Adrenal gland (tissue), 19 donors: ENCODE measurements at places on chromosomes 6 and 20. TPM values are rescaled to one million over a fixed set of nuclear protein-coding genes. Genes with fewer than 3 reads are reported as not detected.

ETV7 gene
- 0.28 TPM for total RNA-seq

SLC32A1 gene
- not detected for total RNA-seq

TFAP2B gene
- total RNA-seq: not detected

PGC gene
- not detected for total RNA-seq

DEK gene
- 62.6 TPM for total RNA-seq

RAMACL gene
- total RNA-seq: 3.3 TPM

- peak overlapping the region; percentile 13 for H3K4me3 ChIP-seq
- H3K27ac ChIP-seq: peak overlapping the region; percentile 31
- H3K36me3 ChIP-seq: no peaks in the 10 kb centered on the region
- DNase-seq: peak; percentile 49
- no peaks in the 10 kb centered on the region for H3K27me3 ChIP-seq
Measured at GRCh38 chr6:57221191-57221935, 744 bp downstream of the RAB23 start.

GRCh38 chr6:136069119-136069518 is 181.0 kb downstream of the MTFR2 start:
- no peak for DNase-seq
- H3K27ac ChIP-seq: no peak overlapping the region
- no peaks in the 10 kb centered on the region for H3K36me3 ChIP-seq
- no peaks in the 10 kb centered on the region for H3K27me3 ChIP-seq
- no peak overlapping the region for H3K4me3 ChIP-seq

GRCh38 chr6:33896391-33897188 is 92.8 kb upstream of the MLN start:
- no peaks in the 10 kb centered on the region for H3K4me1 ChIP-seq
- H3K27me3 ChIP-seq: peaks cover 6% of the 10 kb centered on the region
- no peaks in the 10 kb centered on the region for H3K36me3 ChIP-seq
- H3K4me3 ChIP-seq: no peak overlapping the region

DNA sequence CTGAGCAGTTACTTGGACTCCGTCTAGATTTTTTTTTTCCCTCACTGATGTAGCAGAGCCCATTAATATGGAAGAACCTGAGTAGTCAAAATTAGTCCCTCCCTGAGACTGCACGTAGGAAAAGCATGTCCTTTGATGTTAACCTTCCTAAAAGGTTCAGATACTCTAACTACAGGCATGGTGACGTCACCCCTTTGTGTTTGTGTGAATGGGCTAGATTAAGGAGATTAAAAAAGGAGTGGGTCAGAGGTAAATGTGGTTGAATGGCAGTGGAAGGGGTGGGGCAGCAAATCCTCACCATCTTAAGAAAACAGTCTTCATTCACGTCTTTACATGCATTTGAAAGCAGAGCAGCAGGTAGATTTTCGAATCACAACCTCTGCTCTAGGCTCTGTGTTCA is 521.1 kb downstream of the TFAP2B start:
- no peaks in the 10 kb centered on the region for H3K36me3 ChIP-seq
- no peak overlapping the region for H3K27ac ChIP-seq
- H3K27me3 ChIP-seq: no peaks in the 10 kb centered on the region
- no peak overlapping the region for H3K4me3 ChIP-seq
- no peaks in the 10 kb centered on the region for H3K4me1 ChIP-seq
- no peak for DNase-seq

GRCh38 chr20:54004445-54004844 is 65.9 kb downstream of the BCAS1 start:
- H3K4me3 ChIP-seq: no peak overlapping the region
- DNase-seq: no peak
- no peak overlapping the region for H3K27ac ChIP-seq
- H3K4me1 ChIP-seq: no peaks in the 10 kb centered on the region
- no peaks in the 10 kb centered on the region for H3K27me3 ChIP-seq

- DNase-seq: no peak
- H3K27me3 ChIP-seq: no peaks in the 10 kb centered on the region
- H3K27ac ChIP-seq: no peak overlapping the region
- H3K36me3 ChIP-seq: no peaks in the 10 kb centered on the region
- no peaks in the 10 kb centered on the region for H3K4me1 ChIP-seq
- no peak overlapping the region for H3K4me3 ChIP-seq
Measured at GRCh38 chr6:134701301-134701700, 248.6 kb downstream of the ALDH8A1 start.

GRCh38 chr6:10412461-10413261 is 2.2 kb downstream of the TFAP2A start:
- H3K27ac ChIP-seq: no peak overlapping the region
- H3K27me3 ChIP-seq: peaks cover 76% of the 10 kb centered on the region
- H3K4me1 ChIP-seq: peaks cover 25% of the 10 kb centered on the region
- DNase-seq: no peak

DNA sequence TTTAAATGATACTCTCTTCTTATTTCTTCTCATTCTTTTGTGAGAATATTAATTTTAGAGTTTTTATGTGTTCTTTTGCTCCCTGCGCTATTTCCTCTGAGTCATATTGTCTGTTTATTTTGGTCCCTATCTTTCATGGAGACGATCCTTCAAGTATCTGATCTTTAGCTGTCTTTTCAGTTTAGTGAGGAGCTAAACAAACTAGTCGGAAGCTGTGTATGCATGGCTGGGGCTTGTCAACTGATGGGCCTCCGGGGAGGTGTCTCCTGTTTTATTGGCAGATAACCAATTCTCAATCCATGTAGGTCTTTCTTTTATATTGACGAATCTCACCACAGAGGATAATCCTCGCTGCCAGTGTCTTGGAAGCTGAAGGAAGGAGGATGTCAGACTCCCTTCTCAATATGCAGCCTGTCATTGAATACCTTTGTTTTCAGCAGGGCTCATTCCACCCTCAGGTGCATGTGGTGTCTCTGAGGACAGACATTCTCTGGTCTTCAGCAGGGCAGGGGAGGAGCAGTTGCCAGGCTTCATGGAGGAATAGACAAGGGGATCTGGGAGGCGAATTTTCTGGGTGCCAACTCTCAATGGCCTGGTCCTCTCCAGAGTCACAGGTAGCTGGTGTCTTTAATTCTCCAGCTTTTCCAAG is 64.9 kb downstream of the RNF182 start:
- no peaks in the 10 kb centered on the region for H3K4me1 ChIP-seq
- H3K36me3 ChIP-seq: no peaks in the 10 kb centered on the region
- peaks cover 19% of the 10 kb centered on the region for H3K27me3 ChIP-seq
- H3K27ac ChIP-seq: no peak overlapping the region

DNA sequence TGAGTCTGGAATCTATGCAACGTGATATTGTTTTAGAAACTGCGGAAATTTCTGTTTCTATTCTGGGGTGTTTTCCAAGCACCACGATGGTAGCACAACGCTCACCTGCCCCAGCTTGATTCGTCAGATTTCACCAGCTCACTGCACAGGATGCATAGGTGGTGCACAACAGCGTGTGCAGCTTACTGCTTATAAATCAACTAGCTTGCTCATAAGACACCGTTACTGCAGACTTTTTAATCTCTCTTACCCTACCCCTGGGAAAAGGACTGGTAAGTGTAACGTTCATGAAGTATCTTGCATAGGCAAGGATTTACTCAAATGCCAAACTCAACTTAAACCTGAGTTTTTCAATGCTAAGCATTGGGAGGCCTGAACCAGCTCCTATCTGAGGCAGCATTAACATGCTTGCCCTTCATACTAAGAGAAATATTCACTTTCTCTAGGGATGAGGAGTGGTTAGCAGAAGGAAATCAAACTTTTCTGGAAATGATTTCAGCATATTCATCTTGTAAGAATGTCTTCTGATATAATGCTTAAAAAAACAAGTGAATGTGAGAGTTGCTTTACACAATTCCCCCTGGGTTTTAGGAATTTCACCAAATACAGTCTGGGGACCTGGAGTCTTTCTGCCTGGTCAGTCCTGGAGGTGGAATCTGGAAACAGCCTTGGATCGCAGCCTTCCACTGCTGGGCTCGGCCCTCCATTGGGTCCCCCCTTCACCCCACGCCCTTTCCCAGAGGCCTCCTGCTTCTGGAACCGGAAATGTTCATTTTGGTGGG is 100.6 kb downstream of the DACT2 start:
- no peak overlapping the region for H3K4me3 ChIP-seq
- H3K4me1 ChIP-seq: no peaks in the 10 kb centered on the region
- no peak for DNase-seq
- H3K27ac ChIP-seq: no peak overlapping the region

- no peak overlapping the region for H3K27ac ChIP-seq
- no peaks in the 10 kb centered on the region for H3K27me3 ChIP-seq
- H3K36me3 ChIP-seq: no peaks in the 10 kb centered on the region
- no peak for DNase-seq
- no peak overlapping the region for H3K4me3 ChIP-seq
- H3K4me1 ChIP-seq: no peaks in the 10 kb centered on the region
Measured at GRCh38 chr6:115602466-115602865, 458.2 kb downstream of the FRK start.

DNA sequence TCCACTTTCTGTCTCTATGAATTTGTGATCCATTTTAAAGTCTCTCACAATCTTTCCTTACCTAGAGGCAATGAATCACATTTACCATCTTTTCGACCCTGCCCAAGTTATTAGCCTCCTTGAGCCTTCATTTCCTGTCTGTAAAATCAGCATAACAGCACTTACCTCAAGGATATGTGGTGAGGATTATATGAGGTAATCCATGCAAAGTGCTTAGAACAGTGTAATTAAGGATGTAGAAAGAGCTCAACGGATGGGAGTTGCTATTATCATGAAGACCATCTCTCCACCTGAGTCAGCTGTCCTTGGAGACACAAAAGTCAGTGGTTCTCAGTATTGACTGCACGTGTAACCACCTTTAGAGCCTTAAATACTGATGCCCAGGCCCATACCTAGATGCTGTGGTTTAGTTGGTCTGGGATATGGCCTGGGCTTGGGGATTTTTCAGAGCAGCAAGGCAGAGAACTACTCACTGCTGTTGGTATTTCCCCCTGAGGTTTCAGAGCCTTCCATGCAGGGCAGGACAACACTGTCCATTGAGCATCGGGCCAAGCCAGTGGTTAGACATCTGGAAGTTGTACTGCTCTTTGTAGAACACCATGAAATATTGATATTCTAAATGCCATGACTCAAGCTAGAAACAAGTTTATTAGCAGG is 55.8 kb downstream of the LYRM2 start:
- no peak overlapping the region for H3K4me3 ChIP-seq
- no peaks in the 10 kb centered on the region for H3K4me1 ChIP-seq
- H3K27ac ChIP-seq: no peak overlapping the region
- no peaks in the 10 kb centered on the region for H3K27me3 ChIP-seq

DNA sequence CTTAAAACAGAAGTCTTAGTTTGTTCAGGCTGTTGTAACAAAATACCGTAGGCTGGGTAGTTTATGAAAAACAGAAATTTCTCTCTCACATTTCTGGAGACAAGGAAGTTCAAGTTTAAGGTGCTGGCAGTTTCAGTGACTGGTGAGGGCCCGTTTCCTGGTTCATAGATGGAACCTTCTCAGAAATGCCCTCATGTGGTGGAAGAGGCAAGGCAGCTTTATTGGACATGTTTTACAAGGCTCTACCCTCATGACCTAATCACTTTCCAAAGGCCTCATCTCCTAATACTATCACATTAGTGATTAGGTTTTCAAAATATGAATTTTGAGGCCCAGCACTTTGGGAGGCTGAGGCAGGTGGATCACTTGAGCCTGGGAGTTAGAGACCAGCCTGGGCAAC is 2.4 kb downstream of the HEBP2 start:
- no peak overlapping the region for H3K27ac ChIP-seq
- no peak overlapping the region for H3K4me3 ChIP-seq
- no peaks in the 10 kb centered on the region for H3K27me3 ChIP-seq

- H3K4me1 ChIP-seq: no peaks in the 10 kb centered on the region
- no peak for DNase-seq
- no peak overlapping the region for H3K27ac ChIP-seq
- no peak overlapping the region for H3K4me3 ChIP-seq
- no peaks in the 10 kb centered on the region for H3K36me3 ChIP-seq
Measured at GRCh38 chr6:11460001-11460668, 77.4 kb upstream of the TMEM170B start.

- DNase-seq: no peak
- H3K27me3 ChIP-seq: no peaks in the 10 kb centered on the region
- no peak overlapping the region for H3K4me3 ChIP-seq
- H3K27ac ChIP-seq: no peak overlapping the region
- no peaks in the 10 kb centered on the region for H3K36me3 ChIP-seq
- H3K4me1 ChIP-seq: no peaks in the 10 kb centered on the region
Measured at GRCh38 chr6:92459606-92460005, 959.8 kb downstream of the EPHA7 start.

DNA sequence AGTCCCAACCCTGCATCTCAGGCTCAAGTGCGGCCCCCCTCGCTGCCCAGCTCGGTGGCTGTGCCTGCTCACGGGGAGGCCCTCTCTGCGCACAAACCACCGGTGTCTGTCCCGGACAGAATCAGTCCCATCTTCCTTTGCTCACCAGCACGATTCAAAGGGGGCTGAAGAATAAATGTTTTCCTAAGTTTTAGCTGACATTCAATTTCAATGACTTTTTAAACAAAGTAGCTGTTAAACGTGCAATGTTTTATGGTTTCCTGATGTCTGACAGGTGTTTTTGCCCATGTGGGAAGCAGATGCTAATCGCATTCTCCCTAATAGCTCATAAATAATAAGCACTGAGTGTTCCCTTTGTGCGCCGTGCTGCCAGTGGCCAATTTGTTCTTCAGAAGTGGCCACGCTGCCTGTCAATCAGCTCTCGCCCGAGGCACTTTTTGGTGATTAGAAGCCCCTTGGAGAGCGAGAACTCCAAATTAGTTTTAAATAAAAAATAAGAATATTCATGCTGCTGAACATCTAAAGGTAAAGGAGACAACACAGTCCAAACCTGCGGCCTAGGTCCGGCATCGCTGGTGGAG is 26.3 kb downstream of the BHLHE23 start:
- peaks cover 61% of the 10 kb centered on the region for H3K27me3 ChIP-seq
- no peaks in the 10 kb centered on the region for H3K36me3 ChIP-seq
- H3K4me3 ChIP-seq: no peak overlapping the region
- DNase-seq: no peak
- no peak overlapping the region for H3K27ac ChIP-seq
- H3K4me1 ChIP-seq: no peaks in the 10 kb centered on the region

DNA sequence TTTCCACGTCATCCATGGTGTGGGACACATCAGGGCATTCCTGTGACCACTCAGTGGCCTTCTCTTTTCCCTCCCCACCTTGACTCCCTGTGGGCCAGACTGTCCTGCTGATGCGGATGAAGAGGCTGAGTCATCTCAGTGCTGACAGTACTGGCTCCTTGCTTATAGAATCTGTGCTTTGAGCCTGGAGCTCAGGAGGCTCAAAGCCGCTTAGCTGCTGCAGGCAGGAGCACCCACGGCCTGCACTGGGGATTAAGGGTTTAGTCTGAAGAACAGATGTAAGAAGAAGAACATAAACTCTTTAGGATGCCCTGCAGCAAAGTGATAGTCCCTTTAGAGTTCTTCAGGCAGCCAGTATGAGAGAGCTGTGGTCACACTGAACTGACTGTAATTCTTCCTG is 642.0 kb upstream of the CHD6 start:
- no peaks in the 10 kb centered on the region for H3K27me3 ChIP-seq
- no peak for DNase-seq
- no peak overlapping the region for H3K27ac ChIP-seq
- no peak overlapping the region for H3K4me3 ChIP-seq
- no peaks in the 10 kb centered on the region for H3K36me3 ChIP-seq
- H3K4me1 ChIP-seq: no peaks in the 10 kb centered on the region
